Hematopoietic multipotent progenitor cell treated with erythropoietin and hydrocortisone succinate and interleukin-3 and kit ligand, for 17 days (in vitro differentiated cells): ENCODE measurements at places on chromosomes 13 and 19.

DNA sequence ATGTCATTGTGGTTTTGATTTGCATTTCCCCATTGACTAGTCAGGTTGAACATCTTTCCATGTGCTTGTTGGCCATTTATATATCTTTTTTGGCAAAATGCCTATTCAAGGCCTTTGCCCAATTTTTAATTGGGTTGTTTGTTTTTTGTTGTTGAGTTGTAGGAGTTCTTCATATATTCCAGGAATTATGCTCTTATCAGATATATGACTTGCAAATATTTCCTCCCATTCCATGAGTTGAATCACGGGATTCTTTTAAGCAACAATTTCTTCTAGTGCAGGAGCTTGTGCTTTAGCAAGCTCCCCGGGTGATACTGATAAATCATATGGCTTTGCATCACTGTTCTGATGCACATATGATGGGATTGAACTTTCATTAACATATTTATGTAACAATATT is 47.0 kb upstream of the FLT1 start:
- no peak for DNase-seq

DNA sequence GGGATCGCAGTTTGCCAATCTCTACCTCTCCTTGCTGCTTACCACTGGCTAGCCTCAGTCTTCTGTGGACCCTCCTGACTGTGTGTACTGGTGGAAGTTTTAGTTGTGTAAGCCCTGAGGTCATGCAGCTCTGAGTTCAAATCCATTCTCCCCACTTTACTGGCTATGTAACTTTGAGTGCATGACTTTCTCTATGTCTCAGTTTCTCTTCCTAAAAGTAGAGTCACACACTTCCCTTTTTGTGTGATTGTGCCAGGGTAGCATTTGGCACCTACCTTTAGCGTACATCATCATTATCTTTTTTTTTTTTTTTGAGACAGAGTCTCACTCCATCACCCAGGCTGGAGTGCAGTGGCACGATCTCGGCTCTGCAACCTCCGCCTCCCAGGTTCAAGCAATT is 70.3 kb downstream of the MAP4K1 start:
- no peak for DNase-seq

- no peak for DNase-seq
Observed at GRCh38 chr13:107716741-107717140, 498.6 kb downstream of the LIG4 start.

DNA sequence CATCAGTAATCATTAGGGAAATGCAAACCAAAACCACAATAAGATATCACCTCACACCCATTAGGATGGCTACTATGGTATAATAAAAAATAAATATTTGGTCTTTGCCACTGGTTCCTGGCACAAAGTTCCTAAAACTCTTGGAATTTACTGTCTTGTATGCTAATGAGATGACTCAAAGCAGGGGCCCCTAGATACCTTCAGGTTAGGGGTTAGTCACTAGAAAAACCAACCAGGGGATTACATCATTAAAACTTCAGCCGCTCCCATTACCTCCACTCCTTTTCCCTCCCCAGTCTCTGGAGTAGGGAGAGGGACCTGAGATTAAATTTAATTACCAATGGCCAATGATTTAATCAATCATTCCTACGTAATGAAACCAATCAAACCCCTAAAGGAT is 49.6 kb downstream of the THSD1 start:
- no peak for DNase-seq

GRCh38 chr19:7137120-7137519 is 67.6 kb downstream of the ZNF557 start:
- DNase-seq, result no peak

- DNase-seq, result no peak
Observed at GRCh38 chr13:40355126-40355724, 311.2 kb downstream of the FOXO1 start.

GRCh38 chr13:110454956-110455355 is 106.6 kb downstream of the RAB20 start:
- no peak for DNase-seq

DNA sequence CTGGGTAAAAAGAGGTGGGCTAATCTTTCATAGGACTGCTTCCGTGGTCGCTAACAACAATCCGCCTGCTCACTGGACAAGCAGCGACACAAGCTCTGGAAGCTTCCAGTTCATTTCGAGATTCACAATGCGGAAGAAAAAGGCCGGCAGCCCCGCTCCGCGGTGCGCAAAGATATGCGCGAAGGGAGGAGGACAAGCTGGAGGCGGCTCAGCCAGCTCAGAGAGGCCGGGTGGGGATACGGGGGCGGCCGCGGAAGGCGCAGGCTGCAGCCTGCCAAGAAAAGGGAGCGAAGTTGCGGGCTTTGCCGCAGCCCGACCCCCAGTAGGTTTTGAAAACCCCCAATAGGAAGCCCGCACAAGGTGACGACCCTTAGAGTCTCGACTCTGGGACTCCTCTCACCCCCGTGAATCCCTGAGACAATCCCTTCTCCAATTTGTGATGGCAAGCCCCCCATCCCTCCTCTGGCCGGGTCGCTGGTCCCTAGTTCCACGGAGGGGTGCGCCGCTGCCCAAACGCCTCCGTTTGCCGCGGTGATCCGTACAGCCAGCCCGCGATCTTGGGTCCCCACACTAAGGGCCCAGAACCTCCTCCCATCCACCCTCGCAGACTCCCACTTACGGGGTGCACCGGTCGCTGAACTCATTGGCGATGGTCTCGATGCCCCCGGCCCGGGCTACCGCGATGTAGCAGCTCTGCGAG is 697 bp downstream of the HSPH1 start:
- peak; percentile 68 for DNase-seq

- DNase-seq, result no peak
Observed at GRCh38 chr13:105874814-105875213, 660.6 kb downstream of the EFNB2 start.

DNA sequence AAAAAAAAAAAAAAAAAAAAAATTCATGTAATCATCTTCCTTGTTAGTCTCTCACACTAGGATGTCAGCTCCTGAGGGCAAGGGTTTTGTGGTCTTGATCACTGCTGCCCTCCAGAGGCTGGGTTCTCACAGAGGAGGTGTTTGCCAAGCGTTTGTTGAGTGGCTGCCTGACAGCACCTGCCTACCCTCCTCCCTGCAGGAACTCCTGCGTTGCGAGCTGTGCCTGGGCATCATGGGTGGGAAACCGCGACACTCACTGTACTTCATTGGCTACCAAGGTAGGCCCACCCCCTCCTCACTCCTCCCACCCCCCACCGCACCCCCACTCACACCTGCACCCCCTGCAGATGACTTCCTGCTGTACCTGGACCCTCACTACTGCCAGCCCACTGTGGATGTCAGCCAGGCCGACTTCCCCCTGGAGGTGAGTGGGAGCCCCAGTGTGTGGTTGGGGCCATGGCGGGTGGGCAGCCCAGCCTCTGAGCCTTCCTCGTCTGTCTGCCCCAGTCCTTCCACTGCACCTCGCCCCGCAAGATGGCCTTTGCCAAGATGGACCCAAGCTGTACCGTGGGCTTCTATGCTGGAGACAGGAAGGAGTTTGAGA is 8.1 kb downstream of the ATG4D start:
- DNase-seq, result peak; percentile 59

DNA sequence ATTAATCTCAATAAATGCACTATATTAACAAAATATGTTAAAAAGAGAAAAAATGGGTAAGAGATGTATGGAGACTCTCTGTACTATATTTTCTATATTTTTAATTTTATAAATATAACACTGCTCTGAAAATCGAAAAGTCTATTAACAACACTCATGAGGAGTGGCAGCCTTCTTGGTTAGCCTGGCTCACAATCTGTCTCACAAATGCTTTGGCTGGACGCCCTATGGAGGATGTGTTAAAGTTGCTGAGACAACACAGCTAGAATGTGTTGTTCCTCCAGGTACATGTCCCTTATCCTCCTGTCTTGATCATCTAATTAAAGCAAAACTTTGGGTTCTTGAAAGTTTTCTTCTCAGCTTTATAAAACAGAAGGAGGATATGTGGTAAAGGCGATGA is 396.6 kb upstream of the PCDH20 start:
- no peak for DNase-seq

DNA sequence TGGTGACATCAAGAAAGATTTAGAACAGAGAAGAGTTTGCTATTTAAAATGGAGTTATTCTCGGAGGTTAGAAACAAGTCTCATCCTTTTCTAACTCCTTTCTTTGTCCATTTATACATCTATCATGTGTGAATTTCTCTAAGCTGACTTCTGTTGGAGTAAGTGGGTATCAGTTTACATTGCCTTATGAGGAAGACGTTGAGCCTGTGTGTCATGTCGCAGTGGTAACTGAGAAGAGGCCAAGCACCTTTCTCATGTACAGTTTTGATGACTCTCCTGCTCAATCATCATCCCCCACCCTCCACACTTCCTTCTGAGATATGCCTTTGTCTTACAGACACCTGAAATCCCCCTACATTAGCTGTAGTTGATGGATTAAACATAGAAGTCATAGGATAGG is 624.8 kb downstream of the LIG4 start:
- no peak for DNase-seq

DNA sequence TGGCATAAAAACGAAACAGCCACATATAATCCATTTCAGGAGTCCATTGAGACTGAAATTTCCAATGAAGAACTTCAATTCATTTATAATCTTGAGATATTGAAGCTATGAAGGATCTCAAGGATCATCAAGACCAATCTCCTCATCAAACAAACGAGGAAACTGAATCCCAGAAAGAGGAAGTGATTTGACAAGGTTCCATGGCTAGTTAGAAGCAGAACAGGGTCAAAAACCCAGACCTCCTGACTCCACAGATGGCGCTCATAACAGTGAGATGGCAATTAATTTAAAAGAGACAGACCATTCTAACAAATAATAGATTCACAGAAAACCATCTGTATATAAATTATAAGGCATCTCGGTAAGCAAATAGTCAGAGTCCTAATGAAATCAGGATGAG is 229.7 kb downstream of the KCTD12 start:
- no peak for DNase-seq

DNA sequence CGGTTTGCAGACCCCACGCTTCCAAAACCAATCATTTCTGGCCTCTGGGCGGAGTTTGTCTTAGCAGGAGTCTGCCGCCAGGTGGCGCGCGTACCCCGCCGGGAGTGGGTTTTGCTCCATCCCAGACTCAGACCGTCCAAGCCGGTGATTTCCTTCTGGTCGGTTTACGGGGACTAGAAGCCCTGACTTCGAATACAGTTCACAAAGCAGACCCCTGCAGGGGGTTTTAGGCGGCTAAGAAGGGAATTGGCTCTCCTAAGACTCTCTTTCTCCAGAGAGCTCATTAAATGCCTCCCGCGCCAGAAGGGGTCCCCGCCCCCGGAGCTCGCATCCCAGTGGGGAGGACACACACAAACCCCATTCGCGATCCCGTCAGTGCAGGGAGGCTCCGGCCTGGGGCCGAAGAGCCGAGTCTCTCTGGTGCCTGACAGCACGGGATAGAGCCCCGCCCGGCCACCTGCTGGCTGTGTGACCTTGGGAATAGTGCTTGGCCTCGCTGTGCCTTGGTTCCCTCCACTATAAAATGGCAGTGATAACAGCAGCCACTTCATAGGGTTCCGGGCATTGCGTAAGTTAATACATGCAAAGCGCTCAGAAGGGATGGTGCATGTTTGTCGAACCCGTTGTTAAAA is 8.6 kb upstream of the NUP62 start:
- peak; percentile 79 for DNase-seq

- DNase-seq, result no peak
Observed at GRCh38 chr13:27622881-27623280, 1.2 kb downstream of the POLR1D start.

- no peak for DNase-seq
Observed at GRCh38 chr19:46351241-46352041, 4.6 kb downstream of the PPP5C start.

GRCh38 chr13:71464686-71465085 is 402.3 kb downstream of the DACH1 start:
- no peak for DNase-seq

GRCh38 chr13:102816708-102817107 is 17.8 kb downstream of the BIVM start:
- no peak for DNase-seq

GRCh38 chr13:110351636-110352420 is 44.7 kb downstream of the COL4A2 start:
- DNase-seq, result no peak

DNA sequence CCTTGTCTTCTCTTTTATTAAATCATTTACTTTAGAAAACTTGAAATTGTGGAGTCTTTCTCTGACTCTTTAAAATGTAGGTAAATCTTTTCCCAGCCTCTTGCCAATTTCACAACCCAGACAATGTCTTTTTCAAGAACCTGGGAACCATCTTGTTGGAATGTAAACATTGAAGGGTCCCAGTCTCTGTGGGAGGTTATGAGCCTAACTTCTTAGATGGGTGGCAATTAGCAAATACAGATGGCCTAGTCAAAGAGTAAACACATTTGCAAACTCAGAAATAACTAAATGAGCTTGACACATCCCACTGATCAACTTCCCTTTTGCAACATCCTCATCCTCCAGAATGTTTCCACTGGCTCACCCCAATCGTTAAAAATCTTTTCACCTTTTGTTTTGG is 721.0 kb downstream of the PCDH9 start:
- no peak for DNase-seq

DNA sequence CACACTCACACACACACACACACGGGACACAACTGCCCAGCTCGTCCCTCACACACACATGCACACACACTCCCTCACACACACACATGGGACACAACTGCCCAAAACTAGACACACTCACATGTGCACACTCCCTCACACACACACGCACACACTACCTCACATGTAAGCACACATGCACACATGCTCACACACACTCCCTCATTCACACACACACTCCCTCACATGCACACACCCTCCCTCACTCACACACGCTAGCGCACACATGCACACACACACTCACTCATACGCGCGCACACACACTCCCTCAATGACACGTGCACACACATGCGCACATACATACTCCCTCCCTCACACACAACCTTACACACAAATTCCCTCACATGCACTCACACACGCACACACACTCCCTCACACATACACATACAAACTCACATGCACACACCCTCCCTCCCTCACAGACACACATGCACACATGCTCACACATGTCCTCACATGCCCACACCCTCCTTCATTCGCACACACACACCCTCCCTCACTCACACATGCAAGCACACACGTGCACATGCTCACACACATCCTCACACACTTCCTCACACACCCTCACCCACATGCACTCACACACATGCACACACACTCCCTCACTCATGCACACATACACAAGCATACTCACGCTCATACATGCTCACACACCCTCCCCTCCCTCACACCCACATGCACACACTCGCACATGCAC is 9.0 kb upstream of the RASA3 start:
- DNase-seq, result no peak

GRCh38 chr19:3262362-3262761 is 37.9 kb downstream of the CELF5 start:
- no peak for DNase-seq
